Uterus (tissue), 4 donors: ENCODE measurements at places on chromosomes 1 and 21.

DNA sequence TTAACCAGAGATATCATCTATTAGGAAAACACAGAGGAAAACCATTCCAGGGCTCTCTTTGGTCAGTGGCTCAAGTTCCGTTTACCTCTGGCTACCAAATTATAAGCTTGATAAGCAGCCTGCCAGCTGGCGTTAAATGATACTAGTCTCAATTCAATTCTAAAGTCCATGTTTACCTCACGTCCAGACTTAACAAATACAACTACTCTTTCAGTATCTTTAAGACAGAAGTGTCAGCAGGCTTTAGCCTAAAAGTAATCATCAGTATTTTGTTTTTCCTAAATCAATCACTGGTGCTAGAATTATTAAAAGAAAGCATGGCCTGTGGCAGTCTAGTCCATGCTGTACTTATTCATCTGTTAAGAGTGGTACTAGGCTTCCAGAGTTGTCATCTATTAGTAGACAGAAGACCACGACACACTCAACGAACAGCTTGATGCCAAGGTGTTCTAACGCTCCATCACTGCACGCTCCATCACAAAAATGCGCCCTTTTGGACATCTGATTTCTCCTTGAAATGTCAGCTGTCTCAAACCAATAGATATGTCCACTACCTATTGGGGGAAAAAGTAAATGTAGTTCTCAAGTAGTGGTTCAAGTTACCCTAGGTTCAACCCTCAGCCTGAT, 1.5 kb downstream of the IVNS1ABP start:
- H3K27me3 ChIP-seq = no peaks in the 10 kb centered on the region
- peak overlapping the region; percentile 95 for H3K27ac ChIP-seq
- H3K4me1 ChIP-seq = peaks cover 14% of the 10 kb centered on the region
- DNase-seq = no peak

GRCh38 chr1:229848752-229849677, 218.0 kb upstream of the GALNT2 start:
- no peaks in the 10 kb centered on the region for H3K36me3 ChIP-seq
- no peak overlapping the region for H3K27ac ChIP-seq
- DNase-seq = no peak
- no peaks in the 10 kb centered on the region for H3K4me1 ChIP-seq

DNA sequence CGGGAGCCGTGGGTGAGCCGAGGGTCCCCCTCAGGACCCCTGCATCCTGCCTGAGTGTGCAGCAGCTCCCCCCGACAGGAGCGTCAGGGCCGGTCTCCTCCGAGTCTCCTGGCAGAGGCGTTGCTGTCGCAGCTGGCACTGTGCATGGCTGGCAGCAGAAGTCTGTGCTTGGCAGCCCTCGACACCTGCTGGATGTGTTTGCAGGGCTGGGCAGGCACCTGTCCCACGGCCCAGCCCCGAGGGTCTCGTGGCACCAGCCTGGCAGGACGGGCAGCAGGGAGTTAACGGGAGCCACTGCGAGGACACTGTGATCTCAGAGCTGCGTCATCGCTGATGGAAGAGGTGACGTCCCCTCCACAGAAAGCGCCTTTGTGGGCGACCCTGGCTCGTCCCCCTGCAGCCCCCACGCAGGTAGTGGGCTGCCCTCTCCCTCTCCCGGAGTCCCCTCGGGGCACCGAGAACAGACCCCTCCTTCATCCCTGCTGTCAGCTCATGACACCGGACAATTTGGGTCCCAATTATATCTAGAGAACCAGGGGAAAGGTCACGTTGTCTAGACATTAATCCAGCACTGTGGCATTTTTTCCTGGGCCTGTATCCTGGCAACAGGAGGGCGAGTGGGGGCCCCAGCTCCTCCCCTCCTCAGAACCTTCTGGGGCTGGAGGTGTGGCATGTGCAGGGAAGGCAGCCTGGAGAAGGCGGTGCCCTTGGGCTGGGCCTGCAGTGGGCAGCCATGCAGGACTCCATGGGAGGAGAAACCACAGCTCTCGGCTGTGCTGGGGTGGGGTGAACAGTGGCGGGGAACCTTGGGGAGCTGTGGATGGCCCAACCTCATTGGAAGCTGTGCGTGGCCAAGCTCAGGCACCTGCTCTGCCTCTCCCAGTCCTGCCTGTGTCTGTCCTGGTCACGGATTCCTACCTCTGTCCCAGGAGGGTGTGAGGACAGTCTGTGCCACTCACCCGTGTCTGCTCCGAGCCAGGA, 15.4 kb downstream of the COL18A1 start:
- no peaks in the 10 kb centered on the region for H3K36me3 ChIP-seq
- H3K4me3 ChIP-seq = no peak overlapping the region
- no peaks in the 10 kb centered on the region for H3K27me3 ChIP-seq

GRCh38 chr1:76625886-76626678, 241.2 kb upstream of the ST6GALNAC5 start:
- DNase-seq = no peak
- no peak overlapping the region for H3K4me3 ChIP-seq
- H3K27me3 ChIP-seq = no peaks in the 10 kb centered on the region
- H3K27ac ChIP-seq = no peak overlapping the region

DNA sequence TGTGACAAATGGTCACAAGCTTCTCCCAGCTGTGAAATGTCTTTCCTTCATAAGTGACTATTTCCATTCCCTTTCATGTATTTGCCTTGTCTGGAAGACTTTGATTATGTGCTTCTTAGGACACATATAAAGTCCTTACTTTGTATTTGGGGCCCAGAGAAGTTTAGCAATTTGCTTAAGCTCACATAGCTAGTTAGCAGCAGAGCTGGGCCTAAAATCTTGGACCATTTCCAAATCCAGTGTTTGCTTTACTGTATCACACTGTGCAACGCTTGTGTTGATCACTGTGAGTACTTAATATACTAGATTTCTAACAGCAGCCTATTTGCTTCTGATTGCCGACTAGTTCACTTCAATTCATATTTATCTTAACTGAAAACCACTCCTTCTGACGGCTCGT, 2.2 kb upstream of the KCNA3 start:
- no peak for DNase-seq
- no peaks in the 10 kb centered on the region for H3K36me3 ChIP-seq
- no peak overlapping the region for H3K4me3 ChIP-seq
- no peak overlapping the region for H3K27ac ChIP-seq
- peaks cover 15% of the 10 kb centered on the region for H3K27me3 ChIP-seq

GRCh38 chr1:59061876-59062275, 235.0 kb upstream of the FGGY start:
- no peaks in the 10 kb centered on the region for H3K4me1 ChIP-seq
- no peaks in the 10 kb centered on the region for H3K36me3 ChIP-seq
- DNase-seq = peak; percentile 69

- no peaks in the 10 kb centered on the region for H3K36me3 ChIP-seq
- H3K4me1 ChIP-seq = peaks cover 6% of the 10 kb centered on the region
- DNase-seq = no peak
- no peaks in the 10 kb centered on the region for H3K27me3 ChIP-seq
These were observed 51.9 kb upstream of the SYNC start for GRCh38 chr1:32754317-32755097.

DNA sequence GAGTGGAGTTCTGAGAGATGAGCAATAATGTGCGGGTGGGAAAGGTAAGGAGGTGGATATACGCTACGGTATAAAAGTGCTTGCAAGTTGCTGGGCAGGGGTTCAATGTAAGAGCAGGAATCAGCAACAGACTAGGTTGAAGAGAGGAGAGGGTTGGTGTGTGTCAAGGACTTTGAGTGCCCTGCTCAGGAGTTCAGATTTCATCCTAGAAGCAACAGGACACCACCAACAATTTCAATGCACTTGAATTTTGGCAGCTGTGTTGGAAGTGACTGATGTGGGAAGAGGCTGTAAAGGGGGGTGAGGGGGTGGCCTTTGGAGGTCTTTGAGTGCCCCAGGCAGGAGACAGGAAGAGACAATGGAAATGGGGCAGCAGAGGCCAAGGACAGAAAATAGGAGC, 57.3 kb downstream of the RHOU start:
- no peak overlapping the region for H3K4me3 ChIP-seq
- no peaks in the 10 kb centered on the region for H3K4me1 ChIP-seq
- H3K27me3 ChIP-seq = no peaks in the 10 kb centered on the region
- DNase-seq = no peak
- no peaks in the 10 kb centered on the region for H3K36me3 ChIP-seq
- H3K27ac ChIP-seq = no peak overlapping the region
